ENCODE measurements at places on chromosomes 13 and 19.

DNA sequence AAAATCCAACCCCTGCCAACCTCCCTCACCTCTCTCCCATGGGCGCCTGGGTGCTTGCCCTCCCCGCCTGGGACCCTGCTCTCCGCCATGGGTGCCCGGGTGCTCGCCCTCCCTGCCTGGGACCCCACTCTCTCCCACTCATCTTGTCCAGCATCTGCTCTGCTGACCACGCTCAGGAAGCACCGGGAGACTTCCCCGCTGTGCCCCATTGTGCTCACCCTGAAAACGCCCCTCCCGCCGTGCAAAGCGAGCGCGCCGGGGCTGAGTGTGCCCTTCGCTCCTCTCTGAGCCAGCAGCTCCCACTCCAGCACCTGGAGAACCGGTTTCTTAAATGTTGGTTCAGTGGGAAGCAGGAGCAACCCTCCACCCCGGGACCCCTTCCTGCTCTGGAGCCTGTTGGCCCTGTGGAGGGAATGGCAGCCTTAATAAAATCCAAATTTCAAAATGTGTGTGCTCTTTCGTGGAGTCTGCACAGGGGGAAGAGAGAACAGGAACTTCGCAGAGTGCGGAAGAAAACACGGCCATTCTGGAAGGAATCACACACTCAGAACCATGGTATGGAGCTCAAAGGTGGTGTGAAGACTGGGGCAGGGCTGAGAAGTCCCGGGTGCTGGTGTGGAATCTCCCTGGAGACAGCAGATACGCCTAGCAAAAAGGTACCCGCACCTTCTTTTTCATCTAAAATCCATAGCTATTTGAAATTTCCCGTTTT lies 23.1 kb upstream of the CDC16 start:
- no peak for DNase-seq

GRCh38 chr19:52600639-52601024 lies 30.5 kb downstream of the ZNF701 start:
- DNase-seq = no peak

GRCh38 chr19:34403784-34404108 lies 453 bp upstream of the PDCD2L start:
- no peak for DNase-seq

GRCh38 chr13:77908531-77908930 lies 10.1 kb downstream of the EDNRB start:
- DNase-seq = no peak

DNA sequence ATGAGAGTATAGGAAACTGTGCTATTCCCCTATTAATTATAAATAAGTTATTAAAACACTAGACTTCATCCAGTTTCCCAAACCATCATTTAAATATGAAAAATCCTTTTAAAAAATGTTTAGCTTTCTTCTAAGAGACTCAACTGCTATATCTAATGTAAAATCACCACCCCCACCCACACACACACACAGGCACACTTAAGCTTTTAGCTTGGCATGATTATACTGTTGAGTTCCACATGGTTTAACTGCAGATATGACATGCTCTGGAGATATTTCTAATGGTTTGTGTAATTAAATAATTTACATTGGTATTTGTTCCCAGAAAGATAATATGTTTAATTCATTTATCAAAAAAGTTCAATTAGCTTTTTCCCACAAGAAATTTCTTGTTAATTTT lies 1700.1 kb upstream of the SLC10A2 start:
- no peak for DNase-seq

GRCh38 chr13:99281811-99282263 lies 23.7 kb upstream of the GPR18 start:
- DNase-seq = peak; percentile 29

GRCh38 chr19:58001895-58002369 lies 688 bp downstream of the ZNF606 start:
- DNase-seq = no peak

GRCh38 chr19:43780706-43781525 lies at the start of gene KCNN4:
Gene KCNN4, minus strand, starts transcription at chr19:43780973. Its CDS starts 112 bp downstream, at chr19:43780861.
- DNase-seq = no peak

GRCh38 chr13:109131698-109132257 lies 502.4 kb downstream of the MYO16 start:
- DNase-seq = peak; percentile 45

DNA sequence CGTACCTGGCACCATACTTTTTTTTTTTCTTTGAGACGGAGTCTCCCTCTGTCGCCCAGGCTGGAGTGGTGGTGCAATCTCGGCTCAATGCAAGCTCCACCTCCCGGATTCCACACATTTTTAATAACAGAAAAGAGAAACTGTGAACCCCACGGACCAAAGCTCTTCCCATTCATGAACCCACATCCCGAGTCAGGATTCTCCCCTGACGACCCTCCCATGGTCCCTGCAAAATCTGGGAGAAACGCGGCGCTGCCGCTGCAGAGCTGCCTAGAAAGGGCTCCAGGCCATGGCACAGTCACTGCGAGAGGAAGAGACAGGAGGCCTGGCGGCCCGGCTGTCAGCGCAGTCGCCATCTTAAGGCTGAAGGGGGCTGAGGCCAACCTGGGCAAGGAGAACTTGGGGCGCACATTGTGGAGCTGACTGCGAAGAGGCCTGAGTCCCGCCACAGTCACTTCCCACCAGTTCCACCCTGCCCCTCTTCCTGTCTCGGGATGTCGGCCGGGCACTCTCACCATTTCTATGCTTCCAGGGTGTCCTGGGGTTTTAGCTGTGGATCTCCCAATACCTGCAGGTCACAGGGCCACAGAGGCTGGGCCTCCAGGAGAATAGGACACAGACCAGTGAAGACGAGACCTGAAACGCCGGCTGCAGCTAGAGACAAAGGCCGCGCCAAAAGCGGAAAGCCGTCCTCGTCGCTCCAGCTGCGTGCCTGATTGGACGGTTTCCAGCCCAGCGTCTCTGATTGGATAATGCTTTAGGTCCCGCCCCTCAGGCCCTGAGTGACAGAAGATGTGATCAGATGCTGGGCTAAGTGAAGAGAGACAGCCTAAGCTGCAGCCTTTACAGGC lies 71.0 kb downstream of the ZNF486 start:
- peak; percentile 92 for DNase-seq

GRCh38 chr19:2477732-2478191 lies 1.8 kb downstream of the GADD45B start:
- DNase-seq = no peak

DNA sequence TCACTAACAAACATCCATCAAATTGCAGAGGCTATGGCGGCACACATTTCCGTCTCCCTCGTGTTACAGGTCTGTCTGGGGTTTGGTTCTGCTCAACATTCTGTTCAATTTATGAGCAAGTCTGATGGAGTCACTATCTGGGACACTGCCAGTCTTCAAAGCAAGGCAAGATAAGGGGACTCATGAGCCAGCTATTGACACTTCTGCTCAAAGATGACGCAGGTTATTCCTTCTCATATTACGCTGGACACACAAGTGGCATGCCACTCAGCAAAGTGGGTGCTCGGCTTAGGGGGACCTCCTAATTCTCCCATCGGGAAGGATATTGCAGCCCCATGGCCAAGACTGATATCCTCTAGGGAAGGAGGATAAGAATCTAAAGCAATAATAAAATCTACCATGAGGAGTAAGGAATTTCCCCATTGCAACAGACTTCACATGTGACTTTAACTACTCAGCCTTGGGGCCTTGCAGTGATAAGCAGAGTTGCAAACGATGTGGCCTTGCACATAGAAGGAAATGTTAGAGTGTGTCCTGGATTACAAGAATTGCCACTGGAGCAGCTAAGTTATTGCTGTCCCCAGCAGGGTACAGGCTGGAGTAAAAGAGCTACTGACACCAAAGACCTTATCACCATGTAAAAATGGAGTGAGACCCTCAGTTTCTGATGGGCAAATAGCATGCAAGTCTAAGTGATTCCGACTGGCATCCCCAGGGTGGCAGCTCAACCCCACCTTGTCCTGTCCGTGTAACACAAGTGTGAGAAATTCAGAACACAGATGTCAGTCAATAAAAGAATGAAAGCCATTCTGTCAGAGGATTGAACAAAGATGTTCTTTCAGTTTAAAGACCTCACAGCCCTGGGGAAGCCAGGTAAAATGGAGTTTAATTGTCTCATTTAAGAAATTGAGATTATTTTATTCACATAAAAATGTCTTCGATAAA lies 306.1 kb downstream of the IRS2 start:
- DNase-seq = no peak

- DNase-seq = no peak
Measured at GRCh38 chr13:86681223-86681622, 882.0 kb upstream of the SLITRK6 start.

DNA sequence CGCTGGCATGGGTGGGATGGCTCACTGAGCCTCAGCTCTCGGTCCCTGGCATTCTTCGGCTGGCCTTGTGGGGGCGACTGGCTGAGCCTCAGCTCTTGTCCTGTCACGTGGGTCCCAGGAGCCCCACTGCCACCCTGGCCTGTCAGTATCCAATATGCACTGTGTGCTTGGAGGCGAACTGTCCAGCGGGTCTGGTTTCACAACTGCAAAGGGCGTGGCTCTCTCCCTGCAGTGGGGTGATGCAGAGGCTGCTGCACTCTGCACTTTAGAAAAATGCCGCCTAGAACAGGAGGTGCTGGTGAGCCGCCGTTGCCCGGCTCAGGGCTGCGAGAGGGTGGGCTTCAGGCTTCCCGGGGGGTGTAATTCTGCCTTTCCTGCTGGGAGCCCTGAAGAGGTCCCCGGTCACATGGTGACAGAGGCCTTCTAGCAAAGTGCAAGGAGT lies 17.0 kb upstream of the TMEM255B start:
- no peak for DNase-seq

DNA sequence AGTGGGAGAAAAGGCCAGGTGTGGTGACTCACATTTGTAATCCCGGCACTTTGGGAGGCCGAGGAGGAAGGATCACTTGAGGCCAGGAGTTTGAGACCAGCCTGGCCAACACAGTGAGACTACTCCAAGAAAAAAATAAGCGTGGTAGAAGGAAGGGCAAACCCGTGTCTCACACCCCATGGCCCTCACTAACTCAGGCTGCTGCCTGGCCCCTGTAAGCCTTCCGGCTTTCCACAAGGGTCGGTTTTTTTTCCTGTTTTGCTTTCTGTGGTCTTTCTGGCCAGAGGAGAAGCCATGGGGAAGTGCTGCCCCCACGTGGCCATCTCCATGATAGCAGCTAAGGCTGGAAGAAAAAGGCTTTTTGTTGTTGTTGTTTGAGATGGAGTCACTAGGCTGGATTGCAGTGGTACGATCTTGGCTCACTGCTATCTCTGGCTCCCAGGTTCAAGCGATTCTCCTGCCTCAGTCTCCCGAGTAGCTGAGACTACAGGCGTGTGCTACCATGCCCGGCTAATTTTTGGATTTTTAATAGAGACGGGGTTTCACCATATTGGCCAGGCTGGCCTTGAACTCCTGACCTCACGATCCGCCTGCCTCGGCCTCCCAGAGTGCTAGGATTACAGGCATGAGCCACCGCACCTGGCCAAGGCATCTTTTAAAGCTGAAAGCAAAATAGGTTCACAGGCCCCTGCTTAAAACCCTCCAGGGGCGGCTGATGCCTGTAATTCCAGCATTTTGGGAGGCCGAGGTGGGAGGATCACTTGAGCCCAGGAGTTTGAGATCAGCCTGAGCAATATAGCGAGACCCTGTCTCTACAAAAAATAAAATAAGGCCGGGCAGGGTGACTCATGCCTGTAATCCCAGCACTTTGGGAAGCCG lies 7.5 kb upstream of the ARHGEF18 start:
- DNase-seq = peak; percentile 77

- no peak for DNase-seq
Measured at GRCh38 chr19:3065675-3066357, 3.5 kb upstream of the TLE5 start.
